ENCODE measurements at places on chromosomes 16 and 17. TPM values are rescaled to one million over a fixed set of nuclear protein-coding genes. Genes with fewer than 3 reads are reported as not detected.

The BICDL2 gene
- total RNA-seq, result 0.09 TPM

The TAT gene
- 0.63 TPM for total RNA-seq

The SLC5A2 gene
- total RNA-seq, result 0.07 TPM

DNA sequence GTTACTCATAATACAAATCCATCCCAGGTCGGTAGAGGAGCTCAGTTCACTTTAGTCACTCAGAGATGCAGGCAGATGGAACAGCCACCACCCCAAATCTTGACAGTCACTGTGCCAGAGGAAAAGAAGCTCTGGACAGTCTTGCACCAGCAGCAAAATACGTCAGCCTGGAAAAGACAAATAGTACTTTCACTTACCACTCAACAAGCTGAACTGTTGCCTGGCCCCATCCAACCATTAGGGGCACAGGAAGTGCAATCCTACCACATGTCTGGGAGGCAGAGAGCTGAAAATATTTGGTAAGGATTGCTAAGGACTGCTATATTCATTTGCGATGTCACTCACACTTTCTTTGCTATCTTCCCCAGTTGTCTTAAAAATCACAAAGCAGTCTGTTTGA lies 239.1 kb upstream of the TOX3 start:
- H3K4me1 ChIP-seq, result no peaks in the 10 kb centered on the region
- H3K4me3 ChIP-seq, result no peak overlapping the region
- DNase-seq, result no peak

- DNase-seq, result peak; percentile 80
- no peaks in the 10 kb centered on the region for H3K27me3 ChIP-seq
- H3K4me1 ChIP-seq, result peaks cover 83% of the 10 kb centered on the region
- H3K36me3 ChIP-seq, result peaks cover 55% of the 10 kb centered on the region
- H3K27ac ChIP-seq, result peak overlapping the region; percentile 84
- H3K4me3 ChIP-seq, result peak overlapping the region; percentile 18
Observed at GRCh38 chr16:89320782-89321501, 103.4 kb downstream of the ZNF778 start.

DNA sequence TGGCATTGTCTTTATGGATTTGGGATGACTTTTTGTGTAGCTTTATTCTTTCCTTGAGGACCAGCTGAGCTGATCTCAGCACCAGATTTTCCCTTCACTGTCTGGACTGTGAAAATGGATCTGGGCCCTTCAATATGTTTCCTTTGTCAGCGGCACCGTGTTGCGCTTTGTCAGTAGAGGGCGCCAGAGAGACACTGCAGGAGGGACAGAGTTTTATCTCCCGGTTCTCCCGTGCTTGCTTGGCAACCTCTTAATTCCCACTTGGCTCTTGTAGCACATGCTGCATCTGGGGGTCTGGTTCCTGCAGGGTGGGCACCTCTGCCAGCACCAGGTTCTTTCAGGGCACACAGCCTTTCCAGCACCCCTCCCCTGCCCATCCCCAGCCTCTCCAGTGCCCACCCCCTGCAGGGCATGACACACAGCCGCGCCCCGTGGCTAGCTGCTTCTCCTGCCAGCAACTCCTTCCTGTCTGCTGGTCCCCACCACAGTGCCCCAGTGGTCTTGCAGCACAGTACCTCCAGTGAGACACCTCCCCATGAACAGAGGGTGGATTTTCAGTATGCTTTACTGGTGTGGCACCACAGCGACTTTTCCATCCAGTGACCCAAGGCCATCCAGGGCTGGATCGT lies 19.6 kb downstream of the OR1D5 start:
- H3K36me3 ChIP-seq, result no peaks in the 10 kb centered on the region
- DNase-seq, result peak; percentile 16
- no peaks in the 10 kb centered on the region for H3K4me1 ChIP-seq

- no peak for DNase-seq
- H3K27me3 ChIP-seq, result no peaks in the 10 kb centered on the region
- H3K4me1 ChIP-seq, result no peaks in the 10 kb centered on the region
- H3K27ac ChIP-seq, result no peak overlapping the region
- H3K4me3 ChIP-seq, result no peak overlapping the region
Observed at GRCh38 chr17:13874134-13874533, 195.2 kb upstream of the COX10 start.

- H3K36me3 ChIP-seq, result no peaks in the 10 kb centered on the region
- DNase-seq, result no peak
- no peaks in the 10 kb centered on the region for H3K27me3 ChIP-seq
- no peak overlapping the region for H3K27ac ChIP-seq
- H3K4me1 ChIP-seq, result no peaks in the 10 kb centered on the region
- no peak overlapping the region for H3K4me3 ChIP-seq
Observed at GRCh38 chr16:51636920-51637769, 486.1 kb upstream of the SALL1 start.

The CD300E gene
- not detected for total RNA-seq

GRCh38 chr17:412211-413015 lies 59.8 kb upstream of the RPH3AL start:
- H3K27ac ChIP-seq, result no peak overlapping the region
- peak; percentile 23 for DNase-seq
- peaks cover 17% of the 10 kb centered on the region for H3K27me3 ChIP-seq
- no peak overlapping the region for H3K4me3 ChIP-seq

GRCh38 chr17:32495359-32496231 lies 8.8 kb downstream of the CDK5R1 start:
- peaks cover 6% of the 10 kb centered on the region for H3K36me3 ChIP-seq
- H3K27ac ChIP-seq, result no peak overlapping the region
- no peak overlapping the region for H3K4me3 ChIP-seq
- no peaks in the 10 kb centered on the region for H3K27me3 ChIP-seq
- peaks cover 5% of the 10 kb centered on the region for H3K4me1 ChIP-seq

DNA sequence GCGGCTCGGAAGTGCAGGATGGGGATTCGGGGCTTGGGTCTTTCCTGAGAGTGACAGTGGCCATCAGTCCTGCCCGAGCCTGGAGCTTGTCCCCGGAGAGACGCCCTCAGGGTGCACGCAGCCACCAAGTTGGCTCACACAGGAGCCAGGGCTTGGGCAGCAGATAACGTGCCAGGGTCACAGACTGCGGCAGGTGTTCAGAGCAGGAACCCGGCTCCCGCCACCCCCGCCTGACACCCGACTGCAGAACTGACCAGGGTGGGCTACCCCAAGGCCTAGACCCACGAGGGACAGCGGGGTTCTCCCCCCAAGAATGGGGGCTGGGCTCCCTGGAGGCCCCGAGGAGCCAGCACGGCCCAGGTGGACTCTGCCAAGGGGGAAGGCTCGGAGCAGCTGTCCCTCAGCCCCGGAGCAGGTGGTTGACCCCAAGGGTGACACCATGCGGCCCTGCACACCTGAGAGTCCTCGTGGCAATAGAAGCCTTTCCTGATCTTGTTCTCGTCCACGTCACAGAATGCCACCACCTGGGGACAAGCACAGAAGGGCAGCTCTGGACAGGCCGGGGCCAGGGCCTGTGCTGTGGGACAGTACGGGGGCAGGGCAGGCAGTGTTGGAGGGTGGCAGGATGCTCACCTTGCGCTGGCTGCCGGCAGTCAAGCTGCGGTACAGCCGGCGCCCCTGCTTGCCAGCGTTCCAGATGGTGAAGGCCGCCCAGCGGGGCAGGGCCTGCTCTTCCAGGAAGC lies 117.1 kb upstream of the ZNF750 start:
- no peak for DNase-seq
- no peak overlapping the region for H3K4me3 ChIP-seq
- H3K4me1 ChIP-seq, result no peaks in the 10 kb centered on the region
- H3K36me3 ChIP-seq, result peaks cover 6% of the 10 kb centered on the region
- H3K27ac ChIP-seq, result no peak overlapping the region

- no peak for DNase-seq
- no peaks in the 10 kb centered on the region for H3K4me1 ChIP-seq
- no peak overlapping the region for H3K27ac ChIP-seq
- H3K36me3 ChIP-seq, result no peaks in the 10 kb centered on the region
Observed at GRCh38 chr17:72361892-72362291, 241.1 kb downstream of the SOX9 start.

The TEKT1 gene
- not detected for total RNA-seq

- peaks cover 17% of the 10 kb centered on the region for H3K27me3 ChIP-seq
- no peak overlapping the region for H3K4me3 ChIP-seq
- no peaks in the 10 kb centered on the region for H3K36me3 ChIP-seq
- no peak overlapping the region for H3K27ac ChIP-seq
Observed at GRCh38 chr17:9205520-9206409, 184.5 kb downstream of the NTN1 start.

The KRT31 gene
- total RNA-seq, result not detected

- H3K36me3 ChIP-seq, result no peaks in the 10 kb centered on the region
- no peak overlapping the region for H3K4me3 ChIP-seq
- no peak overlapping the region for H3K27ac ChIP-seq
- H3K27me3 ChIP-seq, result no peaks in the 10 kb centered on the region
Observed at GRCh38 chr17:34368196-34368945, 5.3 kb upstream of the CCL1 start.

DNA sequence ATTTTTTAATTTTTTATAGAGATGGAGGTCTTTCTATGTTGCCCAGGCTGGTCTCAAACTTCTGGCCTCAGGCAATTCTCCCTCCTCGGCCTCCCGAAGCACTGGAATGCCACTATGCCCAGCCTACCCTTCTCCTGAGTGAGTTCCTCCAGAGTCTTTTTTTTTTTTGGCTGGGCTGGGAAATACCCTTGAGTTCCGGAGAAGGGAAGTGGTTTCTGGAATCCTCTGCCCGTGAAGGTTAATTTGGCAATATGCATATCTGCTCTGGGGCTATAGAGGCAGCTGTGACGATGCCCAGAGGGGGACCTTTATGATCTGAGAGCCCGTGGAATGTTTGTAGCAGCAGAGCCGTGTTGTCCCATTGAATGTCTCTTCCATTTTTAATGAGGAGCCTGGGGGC lies 217.5 kb downstream of the RBFOX1 start:
- no peaks in the 10 kb centered on the region for H3K36me3 ChIP-seq
- H3K27me3 ChIP-seq, result peaks cover 8% of the 10 kb centered on the region
- no peaks in the 10 kb centered on the region for H3K4me1 ChIP-seq

- H3K27me3 ChIP-seq, result peaks cover 27% of the 10 kb centered on the region
- no peaks in the 10 kb centered on the region for H3K4me1 ChIP-seq
- no peaks in the 10 kb centered on the region for H3K36me3 ChIP-seq
- no peak for DNase-seq
Observed at GRCh38 chr17:73785496-73785895, 141.3 kb upstream of the SDK2 start.

GRCh38 chr16:52265446-52265861 lies 281.5 kb downstream of the TOX3 start:
- H3K36me3 ChIP-seq, result no peaks in the 10 kb centered on the region
- H3K4me3 ChIP-seq, result no peak overlapping the region
- no peaks in the 10 kb centered on the region for H3K27me3 ChIP-seq
- DNase-seq, result no peak

GRCh38 chr16:86585821-86586611 lies 7.7 kb downstream of the FOXL1 start:
- peaks cover 13% of the 10 kb centered on the region for H3K27me3 ChIP-seq
- DNase-seq, result no peak
- no peaks in the 10 kb centered on the region for H3K36me3 ChIP-seq
- H3K27ac ChIP-seq, result no peak overlapping the region

DNA sequence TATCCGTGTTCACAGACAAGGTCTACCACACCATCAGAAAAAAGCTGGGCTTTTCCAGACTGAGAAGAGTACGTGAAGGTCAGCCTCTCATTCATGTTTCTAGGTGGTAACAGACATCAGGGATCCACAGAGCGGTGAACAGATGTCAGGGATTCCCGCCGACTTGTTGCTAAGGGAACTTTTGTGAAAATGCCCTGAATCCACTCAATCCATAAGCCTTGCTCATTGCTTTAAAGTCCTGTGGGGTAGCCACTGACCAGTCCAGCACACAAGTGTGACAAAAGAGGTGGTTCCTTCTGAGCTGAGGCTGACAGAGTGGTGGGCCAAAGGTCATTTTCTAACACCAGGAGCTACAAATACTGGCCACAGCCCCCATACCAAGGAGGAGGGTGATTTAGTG lies 5.9 kb downstream of the GAS7 start:
- H3K27me3 ChIP-seq, result no peaks in the 10 kb centered on the region
- no peaks in the 10 kb centered on the region for H3K36me3 ChIP-seq
- no peak for DNase-seq
- no peak overlapping the region for H3K4me3 ChIP-seq
- no peaks in the 10 kb centered on the region for H3K4me1 ChIP-seq
- H3K27ac ChIP-seq, result no peak overlapping the region

The DDX42 gene
- total RNA-seq, result 93.7 TPM

The KRT33B gene
- not detected for total RNA-seq

The KRT33A gene
- not detected for total RNA-seq

The AARS1 gene
- total RNA-seq, result 207 TPM

The FN3K gene
- total RNA-seq, result 20.0 TPM

- H3K36me3 ChIP-seq, result no peaks in the 10 kb centered on the region
- peaks cover 48% of the 10 kb centered on the region for H3K27me3 ChIP-seq
- H3K4me3 ChIP-seq, result no peak overlapping the region
- peak; percentile 67 for DNase-seq
Observed at GRCh38 chr17:38418693-38419507, 9.4 kb upstream of the ARHGAP23 start.

DNA sequence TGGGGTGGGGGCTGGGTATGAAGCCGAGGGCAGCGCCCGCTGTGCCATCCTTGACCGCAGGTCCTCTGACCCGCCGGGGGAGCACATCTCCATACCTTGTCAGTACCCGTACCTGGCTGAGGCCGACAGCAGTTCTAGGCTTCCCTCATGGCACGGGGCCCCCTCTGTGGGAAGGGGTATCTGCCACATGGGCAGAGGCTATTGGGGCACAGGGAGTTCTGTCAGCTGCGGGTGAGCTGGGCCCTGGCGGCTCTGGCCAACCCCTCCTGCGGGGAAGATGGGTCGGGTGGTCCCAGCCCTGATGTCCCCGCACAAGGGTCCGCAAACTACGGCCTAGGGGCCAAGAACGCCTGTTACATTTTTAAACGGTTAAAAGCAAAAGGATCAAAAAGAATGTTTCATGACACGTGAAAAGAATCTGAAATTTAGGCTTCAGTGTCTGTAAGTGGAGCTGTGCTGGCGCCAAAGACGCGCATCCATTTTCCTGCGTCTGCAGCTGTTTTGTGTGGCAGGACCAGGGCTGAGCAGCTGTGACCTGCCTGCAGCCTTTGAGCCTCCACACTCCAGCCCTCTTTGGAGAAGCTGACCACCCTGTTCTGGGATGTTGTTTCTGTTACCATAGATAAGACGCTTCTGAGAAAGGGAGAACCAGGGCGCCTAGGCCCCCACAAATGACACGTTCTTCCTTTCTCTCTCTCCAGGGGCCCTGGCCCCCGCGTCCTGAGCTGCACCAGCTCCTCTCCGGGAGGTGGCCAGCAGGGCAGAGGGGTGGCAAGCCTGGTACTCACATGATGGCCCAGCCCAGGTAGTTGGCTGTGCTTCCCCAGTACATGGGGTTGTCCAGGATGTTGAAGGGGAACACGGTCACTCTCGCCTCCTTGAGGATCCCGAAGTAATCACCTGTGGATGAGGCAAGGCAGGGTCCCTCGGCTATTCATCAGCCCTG lies 12.7 kb upstream of the RASD1 start:
- DNase-seq, result peak; percentile 71
- no peaks in the 10 kb centered on the region for H3K27me3 ChIP-seq
- H3K36me3 ChIP-seq, result no peaks in the 10 kb centered on the region
- no peak overlapping the region for H3K4me3 ChIP-seq
- H3K4me1 ChIP-seq, result peaks cover 62% of the 10 kb centered on the region

The CDH11 gene
- 0.18 TPM for total RNA-seq

The TMEM238L gene
- total RNA-seq, result not detected

DNA sequence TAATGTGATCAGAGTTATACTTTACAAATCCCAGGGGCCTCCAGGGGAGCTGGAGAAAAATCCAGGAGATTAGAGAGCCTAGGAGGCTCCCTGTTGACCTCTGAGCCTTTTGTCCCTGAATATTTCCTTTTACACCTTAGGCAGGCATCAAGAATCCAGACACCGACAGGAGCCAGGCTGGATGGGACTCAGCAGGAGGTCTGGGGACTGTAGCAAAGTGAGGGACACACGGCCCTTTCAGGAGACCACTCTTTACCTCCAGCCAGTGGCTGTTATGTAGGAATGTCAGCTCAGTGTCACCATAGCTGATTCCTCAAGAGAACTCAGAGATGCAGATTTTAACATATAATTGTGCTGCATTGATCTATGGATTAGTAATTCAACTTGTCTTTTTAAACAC lies 198.4 kb downstream of the SHISA9 start:
- no peak for DNase-seq
- H3K4me1 ChIP-seq, result no peaks in the 10 kb centered on the region
- H3K27ac ChIP-seq, result no peak overlapping the region
- no peak overlapping the region for H3K4me3 ChIP-seq

Measured in K562 (cell line).